ENCODE measurements at places on chromosomes 16 and 17. TPM values are rescaled to one million over a fixed set of nuclear protein-coding genes. Genes with fewer than 3 reads are reported as not detected.

Gene ZFPM1
- 7.7 TPM for polyA plus RNA-seq

Gene KRTAP16-1
- not detected for polyA plus RNA-seq

Gene IL21R
- 0.34 TPM for polyA plus RNA-seq

Gene INCA1
- polyA plus RNA-seq = 5.0 TPM

Gene NFATC2IP
- 13.4 TPM for polyA plus RNA-seq

Gene PTX4
- polyA plus RNA-seq = 0.09 TPM

Gene KCNJ12
- polyA plus RNA-seq = 9.9 TPM

Gene TACO1
- polyA plus RNA-seq = 47.0 TPM

Gene CCL4
- 0.95 TPM for polyA plus RNA-seq

Gene TPSD1
- polyA plus RNA-seq = 0.16 TPM

Gene WIPI1
- polyA plus RNA-seq = 44.2 TPM
